Spinal cord (tissue), 10 donors: ENCODE measurements at places on chromosomes 2 and 18. TPM values are rescaled to one million over a fixed set of nuclear protein-coding genes. Genes with fewer than 3 reads are reported as not detected.

DNA sequence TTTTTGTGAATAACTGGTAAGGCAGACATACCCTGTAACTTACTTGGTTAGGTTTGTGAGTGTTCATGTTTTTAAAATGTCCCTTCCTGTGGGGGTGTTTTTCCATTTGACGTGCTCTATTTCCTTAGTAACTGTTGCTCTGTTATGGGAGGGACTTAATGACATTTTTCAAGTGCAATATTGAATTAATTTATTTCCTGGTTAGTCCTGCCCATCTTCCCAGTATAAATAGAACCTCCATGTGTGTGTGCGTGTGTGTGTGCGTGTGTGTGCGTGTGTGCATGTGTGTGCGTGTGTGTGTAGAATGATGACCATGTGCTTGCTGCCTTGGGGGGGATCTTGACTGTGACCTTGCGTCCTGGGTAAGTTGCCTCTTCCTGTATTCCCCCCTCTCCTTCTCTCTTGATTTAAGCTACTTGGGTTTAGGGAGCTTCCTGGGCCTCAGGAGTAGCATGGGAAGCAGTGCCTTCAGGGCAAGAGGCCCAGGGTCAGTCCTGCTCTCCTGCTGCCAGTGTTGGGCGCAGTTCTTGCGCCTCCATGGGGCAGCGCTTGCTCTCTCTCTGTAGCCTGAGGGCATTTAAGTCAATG lies 163.9 kb downstream of the LDLRAD4 start:
- no peaks in the 10 kb centered on the region for H3K27me3 ChIP-seq
- peaks cover 6% of the 10 kb centered on the region for H3K36me3 ChIP-seq
- DNase-seq: no peak
- peak overlapping the region; percentile 79 for H3K27ac ChIP-seq
- H3K4me1 ChIP-seq: peaks cover 48% of the 10 kb centered on the region

DNA sequence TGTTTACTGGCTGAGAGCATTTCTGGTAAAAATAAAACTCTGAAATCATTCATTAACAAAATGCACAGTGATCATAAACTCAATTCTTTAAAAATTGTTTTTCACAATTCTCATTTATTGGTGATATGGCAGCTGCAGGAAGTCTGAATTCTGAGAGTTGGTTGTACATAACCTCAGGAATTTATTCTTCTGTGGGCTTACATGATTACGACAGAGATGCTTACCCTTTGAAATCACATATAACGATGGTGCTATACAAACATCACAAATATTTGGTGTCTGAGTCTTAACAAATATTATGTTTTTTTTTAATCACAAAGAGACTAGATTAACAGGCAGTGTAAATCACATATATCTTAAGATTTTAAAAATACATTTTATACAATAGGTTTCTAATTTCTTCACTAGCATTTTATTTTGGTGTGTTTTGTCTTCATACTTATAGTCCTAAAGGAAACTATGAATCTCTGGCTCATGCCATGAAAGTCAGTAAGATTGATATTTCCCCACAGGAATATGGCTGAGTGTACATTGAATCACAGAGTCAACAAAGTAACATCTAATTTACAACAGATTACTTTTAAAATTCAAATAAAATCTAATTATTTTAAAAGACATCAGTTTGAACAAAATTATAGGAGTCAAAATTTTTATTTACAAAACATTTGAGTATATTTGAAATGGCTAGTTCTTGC lies 318.8 kb upstream of the THUMPD2 start:
- H3K4me1 ChIP-seq: no peaks in the 10 kb centered on the region
- H3K4me3 ChIP-seq: no peak overlapping the region
- no peak for DNase-seq
- no peaks in the 10 kb centered on the region for H3K27me3 ChIP-seq
- H3K27ac ChIP-seq: no peak overlapping the region

- peaks cover 13% of the 10 kb centered on the region for H3K27me3 ChIP-seq
- no peaks in the 10 kb centered on the region for H3K36me3 ChIP-seq
- H3K4me3 ChIP-seq: peak overlapping the region; percentile 56
- H3K27ac ChIP-seq: no peak overlapping the region
- no peak for DNase-seq
Measured at GRCh38 chr18:6414118-6414722, 491 bp downstream of the L3MBTL4 start.

DNA sequence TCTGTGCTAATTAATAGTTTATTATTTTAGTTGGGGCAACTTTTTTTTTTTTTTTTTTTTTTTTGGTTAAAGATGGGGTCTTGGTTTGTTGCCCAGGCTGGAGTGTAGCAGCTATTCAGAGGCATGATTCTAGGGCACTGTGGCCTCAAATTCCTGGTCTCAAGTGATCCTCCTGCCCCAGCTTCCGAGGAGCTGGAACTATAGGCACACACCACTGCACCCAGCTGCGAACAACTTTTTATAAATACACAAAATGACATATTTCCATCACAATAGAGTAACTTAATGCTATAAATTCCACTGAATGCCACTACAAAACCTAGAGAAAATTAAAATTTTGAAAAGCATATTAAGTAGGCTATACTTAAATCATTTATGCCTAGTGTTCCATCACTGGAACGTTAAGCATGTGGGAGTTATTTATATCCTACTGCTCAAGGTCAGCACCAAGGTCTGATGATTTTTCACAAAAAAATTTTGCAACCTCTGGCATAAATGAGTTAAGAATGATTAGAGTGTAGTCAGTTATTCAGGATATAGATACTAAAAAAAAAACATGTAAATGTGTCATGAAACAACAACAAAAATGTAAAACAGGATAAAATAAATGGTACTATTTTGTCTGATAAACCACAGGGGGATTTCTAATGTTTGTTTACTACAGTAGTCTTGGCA lies 46.8 kb downstream of the GFPT1 start:
- H3K27me3 ChIP-seq: no peaks in the 10 kb centered on the region
- H3K4me3 ChIP-seq: no peak overlapping the region
- no peak overlapping the region for H3K27ac ChIP-seq
- no peak for DNase-seq

DNA sequence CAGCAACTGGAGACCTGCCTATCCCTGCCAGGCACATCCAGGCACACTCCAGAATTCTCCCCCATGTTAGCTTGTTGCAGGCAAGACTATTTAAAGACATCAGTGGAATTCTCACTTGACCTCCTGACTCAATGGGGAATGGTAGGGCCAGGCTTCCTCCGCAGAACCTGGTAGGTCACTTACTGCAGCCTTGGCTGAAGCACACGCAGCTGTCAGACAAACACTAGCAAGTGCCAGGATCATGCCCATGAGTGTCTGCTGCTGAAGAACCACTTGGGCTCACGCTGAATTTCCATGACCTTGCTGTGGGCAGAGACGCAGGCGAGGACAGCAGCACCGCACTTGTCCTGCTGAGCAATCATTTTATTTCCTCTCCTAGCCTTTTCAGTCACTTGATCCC lies 3.2 kb downstream of the LRRC30 start:
- H3K27me3 ChIP-seq: no peaks in the 10 kb centered on the region
- DNase-seq: no peak
- H3K36me3 ChIP-seq: no peaks in the 10 kb centered on the region
- H3K27ac ChIP-seq: no peak overlapping the region
- no peak overlapping the region for H3K4me3 ChIP-seq

DNA sequence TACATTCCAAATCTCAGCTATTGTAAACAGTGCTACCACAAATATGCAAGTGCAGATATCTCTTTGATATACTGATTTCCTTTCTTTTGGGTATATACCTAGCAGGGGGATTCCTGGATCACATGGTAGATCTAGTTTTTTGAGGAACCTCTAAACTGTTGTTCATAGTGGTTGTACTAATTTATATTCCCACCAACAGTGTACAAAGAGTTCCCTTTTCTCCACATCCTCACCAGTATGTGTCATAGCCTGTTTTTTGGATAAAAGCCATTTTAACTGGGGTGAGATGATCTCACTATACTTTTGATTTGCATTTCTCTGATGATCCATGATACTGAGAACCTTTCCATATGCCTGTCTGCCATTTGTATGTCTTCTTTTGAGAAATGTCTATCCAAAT lies 6.3 kb upstream of the CCNT2 start:
- no peaks in the 10 kb centered on the region for H3K36me3 ChIP-seq
- H3K27ac ChIP-seq: no peak overlapping the region
- no peaks in the 10 kb centered on the region for H3K27me3 ChIP-seq

DNA sequence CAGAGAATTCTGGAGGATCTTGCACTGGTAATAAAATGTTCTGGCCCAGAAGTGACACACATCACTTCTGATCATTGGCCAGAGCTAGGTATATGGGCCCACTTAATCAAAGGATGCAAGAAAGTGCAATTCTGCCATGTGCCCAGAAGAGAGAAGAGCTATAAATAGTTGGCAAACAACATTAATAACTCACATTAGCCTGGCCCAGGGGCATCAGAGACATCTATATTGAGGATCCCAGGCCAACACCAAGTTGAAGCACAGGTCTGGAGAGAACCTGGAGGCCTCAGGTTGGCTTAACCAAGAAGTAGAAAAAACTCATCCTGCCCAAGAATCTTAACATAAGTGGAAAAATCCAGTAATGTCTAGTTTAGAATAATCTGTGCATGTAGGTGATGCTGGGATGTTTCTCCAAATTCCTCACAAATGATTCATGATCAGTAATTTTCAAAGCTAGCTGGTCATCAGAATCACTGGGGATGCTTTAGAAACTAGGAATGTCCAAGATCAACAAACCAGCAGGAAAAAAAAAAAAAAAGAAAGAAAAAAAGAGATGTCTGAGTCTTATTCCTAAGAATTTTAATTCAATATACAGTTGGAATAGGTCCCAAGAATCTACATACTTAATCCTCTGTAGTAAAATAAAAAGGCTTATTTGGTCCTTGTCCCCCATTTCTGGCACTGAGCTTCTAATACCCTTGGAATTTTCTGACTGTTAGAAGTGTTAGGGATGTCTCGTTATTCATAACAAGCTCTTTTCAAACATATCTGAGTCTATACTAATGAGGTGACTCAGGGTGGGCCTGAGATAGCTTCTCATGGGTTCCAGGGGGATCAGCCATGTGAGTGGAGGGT lies 35.0 kb upstream of the EVA1A start:
- DNase-seq: no peak
- H3K4me1 ChIP-seq: no peaks in the 10 kb centered on the region
- no peaks in the 10 kb centered on the region for H3K27me3 ChIP-seq
- no peaks in the 10 kb centered on the region for H3K36me3 ChIP-seq
- no peak overlapping the region for H3K27ac ChIP-seq
- no peak overlapping the region for H3K4me3 ChIP-seq

- no peaks in the 10 kb centered on the region for H3K36me3 ChIP-seq
- DNase-seq: no peak
- no peak overlapping the region for H3K4me3 ChIP-seq
- H3K4me1 ChIP-seq: no peaks in the 10 kb centered on the region
Measured at GRCh38 chr18:54780285-54780861, 47.9 kb upstream of the RAB27B start.

- H3K36me3 ChIP-seq: no peaks in the 10 kb centered on the region
- H3K4me1 ChIP-seq: peaks cover 3% of the 10 kb centered on the region
- no peak overlapping the region for H3K27ac ChIP-seq
- H3K4me3 ChIP-seq: no peak overlapping the region
Measured at GRCh38 chr2:49042488-49042887, 111.8 kb downstream of the FSHR start.

DNA sequence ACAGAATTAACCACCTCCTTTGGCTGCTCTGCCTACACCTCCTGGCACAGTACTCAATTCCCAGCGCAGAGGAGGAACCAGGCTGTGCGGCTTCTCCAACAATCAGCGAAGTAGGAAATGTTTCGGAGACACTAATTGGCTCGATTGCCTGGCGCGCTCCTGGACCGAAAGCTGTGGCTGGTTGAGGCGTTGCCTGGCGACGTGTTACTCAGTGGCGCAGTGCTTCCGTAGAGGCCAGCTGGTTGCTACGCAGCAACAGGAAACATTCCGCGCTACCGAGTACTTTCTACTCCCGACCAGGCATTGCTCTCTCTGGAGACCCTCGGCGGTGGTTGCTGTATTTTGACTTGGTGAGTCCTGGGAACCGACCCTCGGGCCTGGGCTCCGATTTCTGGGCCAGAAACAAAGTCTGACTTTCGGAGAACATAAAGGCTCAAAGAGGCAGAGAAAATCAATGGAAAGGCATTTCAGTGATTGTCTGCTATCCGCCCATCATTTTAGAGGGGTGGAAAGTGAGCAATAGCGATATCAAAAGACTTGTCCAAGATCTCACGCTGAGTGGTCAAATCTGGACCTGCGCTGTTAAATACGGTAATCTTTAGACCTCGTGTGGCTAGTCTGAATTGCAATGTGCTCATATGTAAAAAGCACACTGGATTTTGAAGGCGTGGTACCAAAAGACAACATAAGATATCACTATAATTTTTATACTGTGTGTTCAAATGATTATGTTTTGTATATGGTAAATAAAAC lies at the start of gene DNAH6:
Gene DNAH6, plus strand, starts transcription at position 265 of the 753 bp plus-strand sequence. CDS start 1,329 bp downstream, outside the sequence.
- no peaks in the 10 kb centered on the region for H3K36me3 ChIP-seq
- peak within 1 kb of the TSS; percentile 82 for H3K27ac ChIP-seq
- no peaks in the 10 kb centered on the region for H3K27me3 ChIP-seq

DNA sequence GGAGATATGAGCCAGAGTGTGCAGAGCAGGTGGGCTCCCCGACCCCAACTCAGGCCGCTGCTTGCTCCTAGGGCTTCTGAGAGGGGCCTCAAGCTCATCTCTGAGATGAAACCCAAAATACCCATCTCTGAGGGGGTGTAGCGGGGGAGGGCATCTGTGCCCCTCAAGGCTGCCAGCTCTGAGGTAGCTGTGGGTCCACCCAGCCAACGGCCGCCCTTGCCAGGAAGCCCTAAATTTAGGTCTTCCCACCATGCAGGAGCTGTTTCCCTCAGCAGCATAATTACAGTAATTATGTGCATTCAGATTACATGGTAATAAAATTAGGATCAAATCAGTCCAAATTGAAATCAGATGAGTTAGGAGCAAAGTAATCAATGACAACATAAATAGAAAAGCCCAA lies 97.8 kb upstream of the MCFD2 start:
- no peaks in the 10 kb centered on the region for H3K27me3 ChIP-seq
- no peak overlapping the region for H3K4me3 ChIP-seq

- H3K27me3 ChIP-seq: no peaks in the 10 kb centered on the region
- DNase-seq: no peak
- H3K36me3 ChIP-seq: no peaks in the 10 kb centered on the region
- no peaks in the 10 kb centered on the region for H3K4me1 ChIP-seq
Measured at GRCh38 chr2:220215785-220216184, 588.4 kb downstream of the SLC4A3 start.

The SPEG gene
- 20.8 TPM for total RNA-seq

The ALPG gene
- not detected for total RNA-seq

The M1AP gene
- total RNA-seq: 0.69 TPM

The NPPC gene
- total RNA-seq: 17.9 TPM
